ENCODE measurements at places on chromosomes 2 and 18.
A peak's percentile ranks its signal among the peaks of the same experiment; 100 is the strongest.

DNA sequence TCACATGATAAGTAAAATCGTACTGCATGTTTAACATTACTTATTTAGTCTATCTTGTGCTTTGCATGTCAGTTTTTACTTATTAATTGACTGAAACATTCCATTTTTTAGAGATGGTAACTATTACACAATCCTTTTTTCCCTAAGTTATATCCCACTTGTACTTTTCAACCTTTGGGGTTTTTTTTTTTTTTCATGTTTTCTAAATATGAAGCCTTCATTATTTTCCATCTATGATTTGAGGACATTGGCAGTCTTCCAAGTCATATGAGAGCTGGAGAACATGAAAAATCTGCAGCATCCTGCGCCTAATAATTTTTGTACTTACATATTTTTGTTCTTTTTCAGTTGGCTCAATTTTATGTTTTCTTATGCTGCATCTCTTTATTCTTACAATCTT, 113.9 kb downstream of the MYO1B start:
- DNase-seq, result no peak

DNA sequence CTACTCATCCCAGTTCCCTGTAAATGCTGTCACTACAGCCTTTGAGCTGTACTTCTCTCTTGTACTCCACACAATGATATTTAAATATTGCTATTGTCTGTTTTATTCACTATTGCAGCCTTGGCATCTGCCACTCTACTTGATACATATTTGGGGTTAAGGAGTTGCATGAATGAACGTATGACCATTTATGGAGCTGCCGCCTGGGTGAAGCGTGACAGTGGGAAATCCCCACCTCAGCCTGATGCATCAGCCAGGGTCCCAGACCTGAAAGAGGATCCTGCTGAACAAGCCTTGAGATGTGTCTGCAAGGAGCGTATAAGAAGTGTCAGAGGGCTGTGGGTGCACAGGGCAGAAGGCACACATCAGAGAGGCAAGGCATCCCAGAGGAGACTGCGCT, 39.1 kb downstream of the MRPL35 start:
- peak; percentile 10 for DNase-seq

GRCh38 chr2:114252713-114253112, 189.7 kb upstream of the DPP10 start:
- DNase-seq, result no peak

- no peak for DNase-seq
Observed at GRCh38 chr2:112831946-112832840, 4.4 kb downstream of the IL1B start.

DNA sequence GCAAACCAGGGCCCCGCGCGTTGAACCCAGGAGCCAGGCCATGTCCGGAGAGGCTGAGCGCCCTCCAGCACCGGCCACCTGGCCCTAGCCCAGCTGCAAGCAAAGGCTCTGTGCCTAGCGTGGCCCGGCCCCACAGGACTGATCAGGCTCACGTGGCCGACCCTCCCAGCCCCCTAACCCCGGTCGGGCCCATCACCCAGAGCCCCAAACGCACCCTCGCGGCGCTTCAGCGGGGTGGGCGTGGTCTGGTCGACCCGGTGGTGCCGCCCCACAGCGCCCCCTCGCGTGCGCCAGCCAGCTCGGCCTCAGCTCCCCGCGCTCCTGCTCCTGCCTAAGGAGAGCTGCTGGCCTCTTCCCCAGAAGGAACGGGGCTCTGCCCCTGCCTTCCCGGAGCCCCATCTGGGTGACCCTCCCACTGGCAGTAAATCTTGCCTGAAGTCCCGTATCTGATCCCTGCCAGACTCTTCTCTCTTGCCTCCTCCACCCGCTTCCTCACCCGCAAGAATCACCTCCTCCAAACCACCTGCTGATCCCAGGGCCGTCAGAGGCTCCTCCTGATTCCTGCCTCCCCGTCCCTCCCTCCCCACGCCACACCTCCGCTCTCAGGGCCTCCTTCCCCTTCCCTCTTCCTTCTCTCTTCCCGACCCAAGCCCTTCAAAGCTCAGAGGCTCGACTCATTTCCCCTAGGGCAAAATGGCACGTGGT, 12.3 kb upstream of the TEX51 start:
- no peak for DNase-seq

GRCh38 chr2:11421863-11422490, 44.0 kb downstream of the E2F6 start:
- no peak for DNase-seq

DNA sequence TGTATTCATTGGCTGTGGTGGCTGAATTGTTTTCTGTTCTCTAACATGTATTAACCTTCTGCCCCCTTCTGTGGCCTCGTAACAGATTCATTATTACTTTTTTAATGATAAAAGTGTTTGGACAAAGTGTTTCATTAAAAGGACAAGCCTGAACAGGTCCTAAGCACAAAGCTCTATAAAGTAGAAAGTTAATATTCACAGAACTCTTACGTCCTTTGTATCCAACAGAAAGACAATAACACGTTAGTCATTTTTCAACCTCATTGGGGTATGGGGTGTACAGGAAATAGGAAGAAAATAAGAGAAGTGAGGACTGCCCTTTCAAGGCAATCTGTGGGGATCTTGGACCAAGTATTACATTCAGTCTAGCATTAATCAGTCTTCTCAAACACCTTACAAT, 105.5 kb upstream of the RGPD4 start:
- DNase-seq, result no peak

DNA sequence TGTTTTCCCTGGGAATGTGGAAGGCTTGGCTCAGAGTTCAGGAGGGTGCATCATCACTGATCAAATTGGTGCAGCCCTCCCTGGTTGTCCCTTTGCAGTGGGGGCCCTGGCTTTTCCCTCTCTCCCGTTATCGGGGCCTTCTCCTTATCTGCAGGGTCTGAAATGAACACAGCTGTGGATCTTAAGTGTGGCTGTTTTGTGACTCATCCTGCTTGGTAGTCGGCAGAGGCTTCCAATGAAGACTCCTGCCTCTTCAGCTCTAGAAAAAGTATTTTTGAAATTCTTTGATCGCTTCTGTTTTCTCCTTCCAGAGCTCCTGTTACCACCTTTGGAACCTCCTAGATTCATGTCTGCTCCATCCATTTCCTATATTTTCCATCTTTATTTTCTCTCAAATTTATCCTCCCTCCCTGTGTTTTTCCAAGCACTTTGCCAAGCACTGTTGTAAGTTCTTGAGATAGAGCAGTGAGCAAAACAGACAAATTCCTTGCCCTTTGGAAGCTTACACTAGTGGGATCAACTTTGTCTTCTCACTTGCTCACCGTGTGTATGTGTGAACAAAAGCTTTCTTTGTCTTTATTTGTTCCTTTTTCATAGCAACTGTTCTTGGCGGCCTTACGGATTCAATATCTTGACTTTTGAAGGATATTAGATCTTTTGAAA, 45.7 kb downstream of the RALB start:
- DNase-seq, result no peak

GRCh38 chr2:84449055-84449454, 10.0 kb downstream of the SUCLG1 start:
- no peak for DNase-seq

DNA sequence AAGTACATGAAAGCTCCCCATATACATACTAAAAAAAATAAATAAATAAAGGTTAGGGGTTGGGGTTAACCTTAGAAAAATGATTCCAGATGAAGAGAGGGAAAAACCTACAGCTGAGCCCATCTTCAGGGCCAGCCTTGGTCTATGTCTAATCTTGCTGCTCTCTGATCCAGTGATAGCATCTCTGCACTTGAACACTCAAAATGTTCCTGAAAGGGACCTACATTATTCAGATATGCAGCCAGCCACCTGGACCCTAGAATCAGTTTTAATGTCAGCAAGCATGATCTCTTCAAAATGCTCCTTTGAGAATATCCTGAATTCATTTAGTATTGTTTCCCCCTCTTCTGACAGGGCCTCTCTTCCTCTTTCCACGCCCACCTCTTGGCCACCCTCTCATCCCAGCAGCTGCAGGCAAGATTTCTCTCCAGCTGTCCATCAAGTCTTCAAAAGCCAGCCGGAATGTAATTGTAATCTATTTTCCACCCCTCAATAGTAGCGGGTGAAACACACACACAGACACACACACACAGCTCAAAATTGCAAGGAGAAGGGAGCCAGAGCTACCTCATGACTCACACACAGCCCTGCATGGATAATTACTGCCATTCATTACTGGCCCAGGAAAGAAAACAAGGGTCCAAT, 135.5 kb downstream of the MYO3B start:
- DNase-seq, result no peak

DNA sequence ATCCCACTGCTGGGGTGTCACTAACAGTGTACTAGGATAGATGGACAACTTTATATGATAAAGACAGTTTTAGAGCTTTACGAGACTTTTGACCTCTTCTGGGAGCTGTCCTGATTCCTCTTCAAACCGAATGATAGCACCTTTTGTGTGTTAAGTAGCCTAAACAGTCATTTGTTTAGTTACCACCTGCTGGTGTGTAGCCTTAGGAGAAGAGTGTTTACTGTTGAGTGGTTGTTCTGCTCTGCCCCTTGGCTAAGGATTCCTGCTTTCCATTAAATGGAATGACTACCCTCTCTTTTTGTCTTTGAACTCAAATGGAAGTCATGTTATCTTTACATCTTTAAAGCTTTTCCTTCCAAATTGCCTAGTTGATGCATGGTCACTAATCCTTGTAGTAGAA, 28.0 kb upstream of the MGAT5 start:
- DNase-seq, result no peak

GRCh38 chr2:20446255-20446916, 488 bp upstream of the RHOB start:
- DNase-seq, result no peak

DNA sequence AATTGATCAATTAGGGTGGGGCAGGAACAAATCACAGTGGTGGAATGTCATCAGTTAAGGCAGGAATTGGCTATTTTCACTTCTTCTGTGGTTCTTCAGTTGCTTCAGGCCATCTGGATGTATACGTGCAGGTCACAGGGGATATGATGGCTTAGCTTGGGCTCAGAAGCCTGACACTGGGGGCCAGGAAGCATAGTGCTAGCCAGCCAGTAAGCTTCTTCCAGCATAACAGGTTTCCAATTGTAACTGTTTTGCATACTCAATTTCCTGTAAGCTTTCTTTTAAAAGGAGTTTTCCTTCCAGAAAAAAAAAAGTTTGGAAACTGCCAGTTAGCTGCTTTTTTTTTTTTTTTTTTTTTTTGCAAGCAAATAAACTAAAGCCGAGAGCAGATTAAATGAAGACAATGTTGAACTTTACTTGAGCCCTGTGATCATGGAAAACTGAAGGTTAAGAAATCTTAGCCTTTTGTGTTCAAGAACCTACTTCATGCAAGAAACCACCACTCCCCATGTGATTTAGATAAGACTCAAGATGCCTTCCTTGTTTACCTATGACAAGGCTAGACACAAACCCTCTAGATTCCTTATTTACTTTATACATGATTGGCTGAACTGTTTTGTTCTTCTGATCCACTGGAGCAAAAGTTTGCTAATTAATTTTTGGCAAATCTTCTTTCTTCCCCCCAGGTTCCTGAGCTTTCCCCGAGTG, 126.9 kb upstream of the LINC00305 start:
- DNase-seq, result no peak

DNA sequence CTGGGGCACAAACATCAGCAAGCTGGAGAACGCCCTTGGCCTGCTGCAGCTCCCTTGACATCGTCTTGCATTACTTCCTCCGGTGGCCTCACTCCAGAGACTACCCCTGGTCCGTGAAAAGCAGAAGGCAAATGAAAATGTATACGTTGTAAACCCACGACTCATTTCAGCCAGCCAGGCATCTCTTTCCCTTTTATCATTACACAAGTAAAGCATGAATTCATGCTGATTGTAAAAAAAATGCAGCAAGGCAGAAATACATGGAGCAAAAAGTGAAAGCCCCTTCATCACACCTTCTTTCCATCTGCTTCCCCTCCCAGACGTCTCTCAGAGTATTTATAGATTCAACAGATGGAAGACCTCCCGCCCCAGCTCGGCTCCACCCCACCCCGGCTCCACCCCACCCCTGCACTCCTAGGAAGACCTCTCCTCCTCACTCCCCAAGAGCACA, 41.6 kb upstream of the RALBP1 start:
- no peak for DNase-seq

GRCh38 chr2:191661097-191661924, 16.6 kb upstream of the NABP1 start:
- no peak for DNase-seq

DNA sequence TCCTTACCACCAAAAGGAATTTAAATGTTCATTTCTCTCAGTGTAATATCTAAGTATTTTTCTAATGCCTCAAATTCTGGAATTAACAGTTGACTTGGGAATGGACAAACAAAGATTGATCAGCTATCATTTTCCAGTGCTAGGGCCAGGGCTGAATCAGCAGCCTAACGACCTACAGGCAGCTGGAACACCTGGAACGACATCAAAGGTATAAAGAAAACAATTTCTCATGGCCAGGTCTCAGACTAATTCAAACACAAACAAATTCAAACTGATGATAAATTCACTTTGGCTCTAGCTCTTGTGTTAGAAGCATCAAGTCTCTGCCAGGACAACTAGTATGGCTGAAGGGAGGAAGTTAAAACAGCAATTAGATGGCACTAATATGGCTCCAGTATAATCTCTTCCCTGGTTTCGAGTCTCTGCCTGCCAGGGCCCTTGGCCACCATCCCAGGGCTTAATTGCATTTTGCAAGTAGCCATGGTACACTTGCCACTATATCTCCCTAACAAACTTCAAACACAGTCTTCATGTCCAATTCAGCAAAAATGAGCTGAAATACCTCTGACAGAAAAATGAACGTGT, 70.2 kb upstream of the FSHR start:
- no peak for DNase-seq

- no peak for DNase-seq
Observed at GRCh38 chr2:158664987-158665386, 130.1 kb upstream of the DAPL1 start.

- DNase-seq, result no peak
Observed at GRCh38 chr2:173612354-173612753, 257.7 kb downstream of the CDCA7 start.

- DNase-seq, result no peak
Observed at GRCh38 chr18:56337507-56337906, 300.9 kb downstream of the TXNL1 start.

GRCh38 chr2:88627856-88628570, 749 bp upstream of the EIF2AK3 start:
- peak; percentile 55 for DNase-seq

DNA sequence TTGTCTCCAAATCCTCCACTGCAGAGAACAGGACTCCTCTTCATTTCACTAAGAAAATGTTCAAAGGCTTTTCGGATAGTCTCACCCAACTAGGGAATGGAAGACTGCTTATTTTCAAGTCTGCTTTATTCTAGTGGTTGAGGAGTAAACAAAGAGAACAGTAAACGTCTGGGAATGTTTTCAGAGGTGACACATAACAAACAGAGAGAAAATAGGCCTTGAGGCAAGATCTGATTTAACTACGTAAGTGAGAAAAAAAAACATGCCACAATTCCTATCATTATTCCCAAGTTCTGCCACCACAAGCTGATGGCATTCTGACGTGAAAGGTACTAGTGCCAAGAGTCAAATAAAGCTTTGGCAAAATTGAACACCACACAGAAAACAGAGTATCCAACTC, 16.7 kb upstream of the WIPF1 start:
- DNase-seq, result no peak

GRCh38 chr2:74554820-74555531, 456 bp downstream of the DOK1 start:
- DNase-seq, result peak; percentile 20

- DNase-seq, result no peak
Observed at GRCh38 chr2:103445347-103445746, 683.5 kb downstream of the TMEM182 start.

- DNase-seq, result no peak
Observed at GRCh38 chr18:2134364-2134763, 436.9 kb downstream of the METTL4 start.

All from stimulated activated CD8-positive, alpha-beta memory T cell treated with anti-CD3 and anti-CD28 coated beads, Interleukin-12 subunit alpha, Interleukin-12 subunit beta, amount 100 ng/mL, for 1 hour (primary cell).